Activated CD4-positive, alpha-beta memory T cell treated with anti-CD3 and anti-CD28 coated beads, Interleukin-2, amount 10 ng/mL, durations not matched to agents 7 days and 5 days (primary cell): ENCODE measurements at places on chromosomes 3 and 15. TPM values are rescaled to one million over a fixed set of nuclear protein-coding genes. Genes with fewer than 3 reads are reported as not detected.

The SH2D7 gene
- total RNA-seq = not detected

The CERS3 gene
- 0.43 TPM for total RNA-seq

The GREM1 gene
- not detected for total RNA-seq

The MKRN2OS gene
- total RNA-seq = not detected

The PRRT3 gene
- total RNA-seq = 5.4 TPM

The RETNLB gene
- total RNA-seq = not detected

GRCh38 chr15:72169921-72170611 lies 27.5 kb downstream of the GRAMD2A start:
- no peak for DNase-seq

- DNase-seq = peak; percentile 67
Measured at GRCh38 chr15:74616366-74616939, 817 bp downstream of the CLK3 start.

DNA sequence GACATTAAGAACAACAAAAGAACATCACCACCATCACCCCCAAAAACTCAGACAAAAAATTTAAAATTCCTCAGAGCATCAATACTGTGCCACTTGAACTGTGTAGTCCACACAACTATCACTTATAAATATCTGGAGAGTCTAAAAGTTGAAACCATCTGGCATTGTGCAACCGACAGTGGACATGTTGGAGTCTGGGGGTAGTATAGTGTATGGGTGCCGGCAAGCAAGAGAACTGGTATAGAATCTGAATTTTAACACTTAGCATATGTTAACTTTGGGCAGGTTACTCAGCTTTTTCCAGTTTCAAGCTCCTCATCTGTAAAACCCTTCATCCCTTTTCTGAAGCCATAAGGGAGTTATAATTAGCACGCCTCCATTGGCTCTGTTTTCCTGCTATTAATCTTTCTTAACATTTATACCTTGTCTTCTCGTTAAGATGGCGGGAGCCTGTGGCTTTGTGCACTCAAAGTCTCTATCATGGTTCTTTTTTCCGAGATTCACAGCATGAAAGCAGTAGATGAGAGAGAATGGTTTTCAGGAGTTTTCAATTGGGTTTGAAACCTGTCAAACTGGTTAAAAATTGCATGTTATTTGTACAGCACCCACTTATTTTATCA lies 255.7 kb upstream of the TBL1XR1 start:
- DNase-seq = no peak

- DNase-seq = no peak
Measured at GRCh38 chr3:71465371-71466036, 118.0 kb downstream of the FOXP1 start.

DNA sequence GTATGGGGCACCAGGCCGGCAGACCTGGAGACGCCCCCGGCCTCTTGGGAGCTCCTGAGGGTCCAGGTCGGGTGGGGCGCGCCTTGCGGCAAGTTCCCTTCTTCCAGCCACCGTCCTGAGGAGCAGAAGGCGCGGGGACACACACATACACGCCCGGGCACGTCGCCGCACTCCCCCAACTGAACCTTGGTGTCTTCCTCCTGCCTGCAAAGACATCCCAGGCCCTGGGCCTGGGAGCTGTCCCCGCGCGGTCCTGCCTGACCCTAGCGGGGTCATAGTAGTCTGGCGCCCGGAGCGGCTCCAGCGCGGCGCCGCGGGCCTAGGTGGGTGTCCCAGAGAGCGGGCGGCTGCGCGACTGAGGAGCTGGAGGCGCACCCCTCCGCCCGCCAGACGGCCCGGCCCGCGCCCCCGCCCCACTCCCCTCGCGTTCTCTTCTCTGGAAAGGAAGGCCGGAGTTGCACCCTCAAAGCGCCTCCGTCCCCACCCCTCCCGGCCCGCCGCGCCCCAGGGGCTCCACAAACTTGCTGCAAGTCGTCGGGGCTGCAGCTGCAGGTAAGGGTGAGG lies 185.9 kb upstream of the LINGO1 start:
- no peak for DNase-seq
